ENCODE measurements at places on chromosomes 6 and 20.

DNA sequence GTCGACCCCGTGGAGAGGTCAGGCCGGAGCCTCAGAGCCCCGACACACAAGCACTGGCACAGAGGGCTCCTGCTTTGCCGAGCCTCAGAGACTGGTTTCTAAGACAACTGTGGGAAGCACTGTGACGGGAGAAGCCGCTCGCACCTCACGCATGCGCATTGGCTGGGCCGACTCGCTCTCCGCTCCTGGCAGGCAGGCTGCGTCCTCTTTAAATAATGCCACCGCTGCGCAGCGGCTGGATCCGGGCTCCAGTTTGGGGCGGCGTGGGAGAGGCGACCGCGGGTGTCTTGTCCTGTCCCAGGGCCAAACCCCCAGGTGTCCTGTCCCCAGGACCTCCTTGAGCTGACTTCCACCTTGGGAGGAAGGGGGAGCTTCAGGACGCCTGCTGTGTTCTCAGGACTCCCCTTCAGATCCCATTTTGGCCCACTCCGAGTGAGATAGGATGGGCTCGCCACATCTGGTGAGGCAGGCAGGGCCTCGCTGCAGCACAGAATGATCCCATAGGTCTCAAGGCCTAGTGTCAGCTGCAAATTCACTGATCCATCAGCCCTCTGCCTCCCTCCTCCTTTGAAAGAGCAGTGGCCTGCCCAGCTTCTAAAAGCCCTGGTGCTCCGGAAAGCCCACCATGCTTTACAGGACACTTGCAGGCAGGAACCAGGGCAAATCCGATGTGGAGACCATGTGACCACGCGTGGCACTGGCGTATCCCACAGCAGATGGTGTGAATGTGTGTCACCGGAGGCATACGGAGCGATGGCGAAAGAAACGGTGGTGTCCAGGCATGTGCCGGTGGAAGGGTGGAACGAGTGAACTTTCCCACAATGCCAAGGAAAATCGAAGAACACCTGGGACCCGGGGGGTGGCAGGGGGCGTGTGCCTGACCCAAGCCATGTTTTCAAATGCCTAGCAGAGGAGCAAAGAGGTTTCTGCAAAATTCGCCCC is 169.3 kb upstream of the ZNF337 start:
- peak; percentile 19 for DNase-seq

DNA sequence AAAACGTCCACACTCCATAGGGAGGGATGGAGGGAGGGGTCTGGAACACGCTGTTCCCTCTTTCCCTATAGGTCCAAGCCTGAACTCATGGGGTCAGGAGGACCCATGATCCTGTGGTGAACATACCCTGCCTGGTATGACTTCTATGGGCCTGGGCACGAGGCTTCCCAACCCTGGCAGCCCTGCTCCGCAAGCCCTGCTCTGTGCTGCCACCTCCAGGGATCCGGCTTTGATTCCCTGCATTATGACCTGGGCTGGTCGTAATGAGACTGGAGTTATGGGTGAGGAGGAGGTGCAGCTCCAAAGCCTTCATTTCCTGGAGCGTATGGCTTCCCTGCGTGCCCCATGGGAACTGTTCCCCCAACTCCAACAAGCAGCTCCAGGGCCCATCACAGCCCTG is 54.9 kb downstream of the CDH22 start:
- no peak for DNase-seq

DNA sequence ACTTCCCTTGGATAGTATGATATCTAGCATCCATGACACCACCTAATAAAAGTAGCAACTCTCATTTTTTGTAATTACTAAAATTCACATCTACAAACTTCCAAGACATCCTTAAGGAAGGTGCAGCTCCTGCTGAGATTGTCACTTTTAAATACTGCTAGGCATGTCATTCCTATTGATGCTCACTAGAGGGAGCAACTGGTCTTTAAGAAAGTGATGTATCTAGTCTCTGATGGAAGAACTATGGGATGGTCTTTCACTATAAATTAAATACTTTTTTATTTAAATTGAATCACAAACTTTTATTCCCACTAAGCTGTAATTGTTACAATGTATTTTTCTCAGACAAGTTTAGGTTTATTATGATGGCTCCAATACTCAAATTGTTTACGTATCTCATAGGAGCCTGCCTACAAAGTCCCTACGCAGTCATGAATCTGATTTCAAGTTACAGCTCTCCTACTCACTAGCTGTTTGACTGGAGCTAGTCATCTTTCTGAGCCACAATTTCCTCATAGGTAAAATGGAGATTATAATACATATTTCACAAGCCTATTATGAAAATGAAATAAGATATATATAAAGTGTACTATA is 8.1 kb upstream of the TSPYL1 start:
- DNase-seq: no peak

DNA sequence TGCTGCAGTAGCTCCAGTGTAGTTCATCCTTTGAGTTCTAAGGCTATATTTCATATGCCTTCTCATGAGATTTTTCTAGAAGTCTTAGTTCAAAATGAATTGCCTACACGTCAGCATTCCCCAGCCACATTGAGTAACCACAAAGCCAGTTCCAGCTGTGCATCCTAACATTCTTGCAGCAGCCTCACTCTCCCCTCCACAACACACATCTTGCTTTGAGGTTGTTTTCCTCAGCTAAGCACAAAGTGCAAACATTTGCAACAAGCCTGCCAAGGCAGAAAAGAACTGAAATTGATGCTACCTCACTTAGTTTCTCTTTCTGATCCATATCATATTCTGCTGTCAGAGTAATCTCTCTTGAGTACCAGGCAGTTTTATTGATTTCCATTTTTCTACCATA is 160.7 kb upstream of the KCNQ5 start:
- DNase-seq: no peak
